ENCODE measurements at places on chromosomes 7 and 10.

DNA sequence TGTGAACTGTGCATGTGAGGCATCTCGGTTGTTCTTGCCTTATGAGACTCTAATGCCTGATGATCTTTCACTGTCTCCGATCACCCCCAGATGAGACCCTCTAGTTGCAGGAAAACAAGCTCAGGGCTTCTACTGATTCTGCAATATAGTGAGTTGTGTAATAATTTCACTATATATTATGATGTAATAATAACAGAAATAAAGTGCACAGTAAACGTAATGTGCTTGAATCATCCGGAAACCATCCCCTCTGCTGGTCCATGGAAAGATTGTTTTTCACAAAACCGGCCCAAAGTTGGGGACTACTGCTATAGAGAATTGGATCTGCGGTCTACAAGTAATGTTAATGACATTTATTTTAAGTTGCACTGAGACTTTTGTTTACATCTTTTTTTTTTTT is 126.7 kb downstream of the TPST1 start:
- no peak for DNase-seq

GRCh38 chr10:78852466-78853240 is 216.1 kb upstream of the ZMIZ1 start:
- no peak for DNase-seq

- DNase-seq: no peak
Observed at GRCh38 chr7:142298009-142298408, 40.2 kb upstream of the PRSS58 start.

DNA sequence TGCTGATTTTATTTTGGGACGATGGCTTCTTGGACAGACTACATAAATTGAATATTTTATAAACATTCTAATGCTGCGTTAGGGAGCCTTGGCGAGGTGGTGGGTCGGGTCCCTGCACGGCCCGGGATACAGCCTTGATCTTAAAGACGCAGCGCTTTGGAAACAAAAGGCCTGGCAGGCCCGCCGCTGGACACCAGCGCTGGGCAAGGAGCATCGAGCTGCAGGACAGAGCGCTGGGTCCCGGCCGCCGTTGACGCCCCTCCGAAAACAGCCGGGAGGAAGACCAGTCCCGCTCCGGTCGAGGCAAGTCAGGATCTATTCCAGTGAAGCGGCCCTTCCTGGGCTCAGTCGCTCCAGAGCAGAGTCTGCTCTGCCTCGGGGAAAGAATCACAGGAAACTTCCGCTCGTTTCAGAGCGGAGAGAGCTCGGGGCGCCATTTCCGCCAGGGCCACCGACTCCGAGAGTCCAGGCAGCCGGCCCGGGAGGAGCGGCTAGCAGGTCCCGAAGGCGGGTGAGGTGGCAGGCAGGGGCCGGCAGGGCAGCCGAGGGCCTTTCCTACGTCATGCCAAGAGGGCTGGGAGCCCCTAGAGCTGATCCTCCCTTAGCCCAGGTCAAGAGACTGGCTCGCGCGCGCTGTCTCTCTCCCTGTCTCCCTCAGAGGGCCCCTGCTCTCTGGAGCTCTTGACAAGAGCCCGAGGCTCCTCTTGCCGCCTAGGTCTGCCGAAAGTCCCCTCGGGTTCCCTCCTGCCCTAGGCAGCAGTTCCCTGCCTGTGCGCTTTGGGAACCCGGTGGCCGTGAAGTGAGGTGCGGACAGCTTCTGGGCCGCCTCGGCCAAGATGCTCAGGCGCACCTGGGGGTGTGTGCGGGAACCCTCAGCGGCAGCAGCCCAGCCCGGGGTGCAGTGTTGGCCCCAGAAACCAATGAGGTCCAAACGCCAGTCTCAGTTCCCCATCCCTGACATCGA is 1.4 kb upstream of the DRGX start:
- no peak for DNase-seq

GRCh38 chr10:111127081-111127848 is 50.4 kb downstream of the ADRA2A start:
- DNase-seq: no peak

DNA sequence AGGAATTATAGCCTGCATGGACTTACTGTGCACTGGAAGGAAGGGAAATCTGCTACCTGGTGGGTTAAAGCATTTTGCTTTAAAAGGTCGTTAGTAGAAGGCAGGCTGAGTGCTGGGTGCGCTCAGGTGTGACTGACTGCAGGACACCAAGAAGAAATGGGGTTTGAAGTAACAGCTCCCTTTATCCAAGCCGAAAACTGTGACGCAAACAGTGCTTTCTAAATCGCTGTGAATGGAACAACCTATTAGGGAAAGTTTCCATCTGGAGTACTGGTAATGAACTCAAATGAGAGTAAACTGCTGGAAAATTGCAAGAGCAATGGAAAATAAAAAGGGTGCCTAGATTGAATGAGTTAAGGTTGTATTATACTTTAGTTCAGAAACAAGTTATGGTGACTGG is 95.3 kb downstream of the CNNM2 start:
- DNase-seq: no peak

Measured in hypothalamus (tissue), 51 donors.